ENCODE measurements at places on chromosomes 3 and 15. TPM values are rescaled to one million over a fixed set of nuclear protein-coding genes. Genes with fewer than 3 reads are reported as not detected.

FAM3D gene
- not detected for total RNA-seq

CD200R1L gene
- total RNA-seq = not detected

ALDH1L1 gene
- total RNA-seq = not detected

UBE2E2 gene
- 86.8 TPM for total RNA-seq

NANOGP8 gene
- total RNA-seq = not detected

PRRT3 gene
- 3.8 TPM for total RNA-seq

AKAP13 gene
- total RNA-seq = 68.4 TPM

GPR149 gene
- not detected for total RNA-seq

SLC6A6 gene
- 8.5 TPM for total RNA-seq

ZNF80 gene
- total RNA-seq = not detected

DVL3 gene
- total RNA-seq = 33.7 TPM

ROBO2 gene
- total RNA-seq = 1.5 TPM

ANKRD63 gene
- not detected for total RNA-seq

HMG20A gene
- total RNA-seq = 26.3 TPM

FBXL22 gene
- total RNA-seq = 0.50 TPM

SLC22A13 gene
- 0.33 TPM for total RNA-seq

CCDC80 gene
- total RNA-seq = 366 TPM

ALPK3 gene
- 0.50 TPM for total RNA-seq

GHSR gene
- total RNA-seq = not detected

C3orf22 gene
- not detected for total RNA-seq

IGSF11 gene
- total RNA-seq = 0.26 TPM

ATR gene
- total RNA-seq = 17.0 TPM

C3orf49 gene
- not detected for total RNA-seq

NAALADL2 gene
- total RNA-seq = 11.6 TPM

EHHADH gene
- total RNA-seq = 4.1 TPM

SCAANT1 gene
- total RNA-seq = 1.7 TPM

IQCB1 gene
- total RNA-seq = 13.4 TPM

SKIL gene
- total RNA-seq = 53.2 TPM

EOGT gene
- total RNA-seq = 50.9 TPM

SLC28A2 gene
- not detected for total RNA-seq

RYR3 gene
- total RNA-seq = 0.17 TPM

SNX33 gene
- total RNA-seq = 19.5 TPM

KNG1 gene
- not detected for total RNA-seq

TIMP4 gene
- 9.8 TPM for total RNA-seq

CLDN1 gene
- total RNA-seq = 2.6 TPM

SCN11A gene
- under 0.01 TPM for total RNA-seq
